ENCODE measurements at places on chromosomes 6 and 20. TPM values are rescaled to one million over a fixed set of nuclear protein-coding genes. Genes with fewer than 3 reads are reported as not detected.

DNA sequence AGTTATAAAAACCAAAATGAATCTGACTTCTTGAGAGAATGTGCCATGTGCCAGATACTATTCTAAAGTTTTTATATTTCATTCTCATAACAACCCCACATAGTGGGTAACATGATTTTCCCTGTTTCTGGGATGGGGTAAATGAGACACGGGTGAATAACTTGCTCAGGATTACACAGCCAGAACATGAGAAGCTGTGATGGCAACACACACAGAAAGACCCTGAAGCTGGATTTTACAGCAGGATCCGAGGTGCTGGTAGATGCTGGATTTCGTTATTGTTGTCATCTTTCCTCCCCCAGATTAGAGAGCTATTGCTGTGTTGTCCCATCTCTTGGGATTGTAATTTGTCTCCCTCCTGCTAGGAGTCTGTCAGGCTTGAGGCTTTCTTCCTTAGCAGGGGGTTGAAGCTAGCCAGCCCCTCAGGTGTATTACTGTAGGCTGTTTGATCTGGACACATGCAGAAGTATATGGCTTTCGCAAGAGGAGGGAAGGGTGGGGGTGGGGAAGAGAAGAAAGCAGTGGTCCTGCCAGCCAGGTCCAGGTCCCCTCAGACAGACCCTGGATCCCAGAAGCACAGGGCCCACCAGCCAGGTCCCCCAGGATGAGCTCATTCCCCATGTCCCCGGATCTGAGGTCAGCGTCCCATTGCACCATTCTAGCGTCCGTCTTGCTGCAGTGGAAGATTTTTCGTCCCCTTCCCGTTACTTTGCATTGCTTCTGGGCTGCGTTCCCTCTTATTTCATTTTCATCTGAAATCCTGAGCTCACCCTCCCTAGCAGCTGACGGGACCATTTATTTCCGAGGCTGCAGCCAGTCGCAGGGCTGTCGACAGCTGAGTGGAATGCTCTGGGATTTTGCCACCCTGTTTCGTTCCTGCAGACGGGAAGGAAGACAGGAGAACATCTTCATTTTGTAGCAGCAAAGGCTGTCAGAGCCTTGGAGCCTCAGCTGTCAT lies 7.3 kb upstream of the KCNG1 start:
- no peak for DNase-seq

- DNase-seq = no peak
Observed at GRCh38 chr20:56223352-56223751, 25.2 kb upstream of the MC3R start.

- no peak for DNase-seq
Observed at GRCh38 chr6:14964556-14965270, 281.2 kb upstream of the JARID2 start.

DNA sequence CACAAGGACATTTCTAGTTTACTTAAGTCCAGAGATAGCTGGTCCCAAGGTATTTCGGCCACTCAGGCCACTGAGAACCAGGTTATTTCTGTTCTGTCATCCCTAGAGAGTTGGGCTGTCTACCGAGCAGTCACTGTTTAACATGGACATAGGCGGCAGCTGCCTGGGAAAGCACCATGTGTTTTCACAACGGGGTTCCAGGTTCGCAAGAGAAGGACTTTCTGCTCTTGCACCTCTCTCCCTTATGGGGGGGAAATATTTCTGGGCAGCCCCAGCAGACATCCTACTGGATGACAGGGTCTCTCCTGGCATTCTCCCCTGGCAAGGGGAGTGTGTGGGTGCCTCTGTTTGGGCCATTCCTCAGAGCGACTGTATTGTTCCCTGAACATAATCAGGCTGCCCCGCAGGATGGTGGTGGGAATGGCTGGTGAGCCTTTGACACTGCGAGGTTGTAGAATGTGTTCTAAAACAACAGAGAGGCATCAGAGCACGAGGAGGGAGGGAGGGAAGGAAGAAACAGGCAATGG lies 64.4 kb upstream of the DUSP22 start:
- no peak for DNase-seq

- no peak for DNase-seq
Observed at GRCh38 chr20:63494420-63495166, 4.3 kb downstream of the EEF1A2 start.

DNA sequence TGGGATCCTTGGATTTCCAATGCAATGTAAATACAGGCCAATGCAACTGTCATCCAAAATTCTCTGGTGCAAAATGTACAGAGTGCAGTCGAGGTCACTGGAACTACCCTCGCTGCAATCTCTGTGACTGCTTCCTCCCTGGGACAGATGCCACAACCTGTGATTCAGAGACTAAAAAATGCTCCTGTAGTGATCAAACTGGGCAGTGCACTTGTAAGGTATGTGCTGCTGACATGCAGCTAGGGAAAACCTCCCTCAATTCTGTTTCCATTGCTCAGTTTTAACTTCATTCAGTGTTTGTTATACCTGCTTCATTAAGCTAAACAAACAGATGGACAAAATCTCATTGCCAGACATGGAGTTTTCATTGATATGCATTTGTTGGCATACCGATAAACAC lies 397.1 kb downstream of the ARHGAP18 start:
- no peak for DNase-seq

- no peak for DNase-seq
Observed at GRCh38 chr6:16754876-16755275, 6.4 kb downstream of the ATXN1 start.

DNA sequence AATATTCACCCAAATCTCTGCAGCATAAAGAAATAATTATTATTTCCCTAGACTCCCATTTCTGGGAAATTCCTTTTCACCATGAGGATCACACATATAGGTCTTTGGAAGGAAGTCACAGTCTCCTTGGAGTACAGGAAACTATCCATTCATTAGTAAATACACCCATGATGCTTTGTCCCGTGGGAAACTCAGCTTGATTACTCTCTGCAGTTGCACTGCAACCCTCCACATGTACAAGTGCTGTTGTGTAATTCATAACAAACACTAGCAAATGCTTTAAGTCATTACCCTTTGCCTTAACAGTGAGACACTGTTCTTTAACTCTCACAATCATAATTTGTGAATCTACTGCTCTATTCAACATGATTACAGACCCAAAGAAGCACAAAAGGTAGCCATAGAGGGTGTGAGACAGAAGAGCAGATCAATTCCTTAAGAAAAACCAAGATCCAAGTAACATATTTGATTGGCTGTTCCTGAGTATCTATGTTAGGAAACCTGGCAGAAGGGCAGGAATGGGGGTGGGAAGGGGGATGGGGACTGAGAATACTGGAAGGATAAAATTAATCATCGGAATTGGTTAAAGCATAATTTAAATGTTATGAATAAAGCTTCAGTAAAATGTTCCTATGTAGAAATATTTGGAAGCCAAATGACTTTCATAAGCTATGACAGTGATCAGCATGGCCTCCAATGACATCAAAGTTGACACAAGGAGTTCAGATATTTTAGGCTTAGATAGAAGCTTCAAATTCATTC lies 268.0 kb downstream of the HACE1 start:
- DNase-seq = no peak

DNA sequence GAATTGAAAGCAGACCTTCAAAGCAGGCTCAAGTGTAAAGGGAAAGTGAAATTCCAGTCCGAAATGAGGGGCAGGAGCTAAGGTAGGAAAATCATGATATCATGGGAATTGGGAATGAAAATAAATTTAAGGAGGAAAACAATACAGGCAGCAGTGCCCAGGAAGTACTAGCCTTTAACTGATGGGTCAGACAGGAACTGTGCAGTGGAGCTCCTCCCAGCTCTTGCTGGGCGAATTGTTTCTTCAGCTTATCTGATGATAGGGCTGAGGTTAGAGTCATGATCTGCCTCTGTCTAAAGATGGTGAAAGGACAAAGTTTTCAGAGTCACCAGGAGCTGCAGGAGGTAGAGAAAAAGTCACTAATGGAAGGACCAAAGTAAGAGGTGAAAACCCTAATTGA lies 457.9 kb upstream of the PTCHD4 start:
- DNase-seq = no peak

GRCh38 chr6:11202513-11203305 lies 29.8 kb downstream of the NEDD9 start:
- no peak for DNase-seq

GRCh38 chr6:139161169-139161568 lies 26.3 kb downstream of the HECA start:
- no peak for DNase-seq

DNA sequence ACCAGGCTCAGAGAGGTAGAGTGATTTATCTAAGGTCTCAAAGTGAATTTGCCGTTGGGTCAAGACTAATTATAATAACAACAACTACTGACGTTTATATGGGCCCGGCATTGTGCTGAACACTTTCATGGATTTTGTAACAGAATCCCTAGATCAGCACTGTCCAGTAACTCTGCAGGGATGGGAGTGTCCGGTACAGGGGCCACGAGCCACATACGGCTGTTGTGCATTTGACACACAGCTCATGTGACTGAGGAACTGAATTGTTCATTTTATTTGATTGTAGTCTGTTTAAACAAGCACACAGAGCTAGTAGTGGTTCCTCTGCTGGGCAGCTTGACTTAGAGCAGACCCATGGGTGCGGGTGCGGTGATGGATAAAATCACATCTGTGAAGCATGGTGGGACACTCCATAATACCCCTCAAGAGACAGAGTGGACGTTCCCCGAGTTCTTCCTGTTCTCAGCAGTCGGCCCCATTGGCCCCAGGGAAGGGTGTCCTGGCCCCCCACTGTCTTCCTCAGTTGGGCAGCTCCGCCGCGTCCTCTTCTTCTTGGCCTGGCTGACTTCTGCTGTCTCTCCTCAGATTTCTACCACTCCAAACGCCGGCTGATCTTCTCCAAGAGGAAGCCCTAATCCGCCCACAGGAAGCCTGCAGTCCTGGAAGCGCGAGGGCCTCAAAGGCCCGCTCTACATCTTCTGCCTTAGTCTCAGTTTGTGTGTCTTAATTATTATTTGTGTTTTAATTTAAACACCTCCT lies 6.8 kb downstream of the CDKN1A start:
- no peak for DNase-seq

DNA sequence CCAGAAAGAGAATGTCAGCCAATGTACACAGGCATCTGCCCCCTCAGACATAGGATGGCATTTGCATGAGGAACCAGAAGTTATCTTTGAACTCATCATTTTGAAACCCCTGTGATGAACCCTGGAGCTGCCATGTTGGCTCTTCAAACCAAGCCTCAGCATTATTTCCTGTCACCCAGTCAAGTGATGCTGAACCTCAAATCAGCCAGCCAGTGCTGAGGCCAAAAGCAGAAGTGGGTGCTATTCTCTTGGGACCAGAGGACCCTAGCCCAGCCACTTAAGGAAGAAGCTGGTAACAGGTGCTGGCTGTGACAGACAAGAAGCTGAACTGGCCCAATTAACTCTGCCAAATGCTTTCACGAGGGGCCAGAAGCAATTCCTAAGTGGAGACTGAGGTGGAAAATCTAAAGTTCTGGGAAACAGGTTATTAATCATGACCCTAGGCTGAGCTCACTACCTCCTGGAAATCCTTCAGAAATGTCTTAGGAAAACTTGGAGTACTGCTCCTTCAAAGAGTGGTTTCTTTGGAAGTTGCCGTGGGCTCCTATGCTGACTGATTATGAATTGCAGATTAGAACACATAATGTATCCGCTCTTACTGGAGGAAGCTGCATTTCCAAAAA lies 4.0 kb downstream of the PKIG start:
- no peak for DNase-seq

- no peak for DNase-seq
Observed at GRCh38 chr20:22763257-22763906, 179.0 kb upstream of the FOXA2 start.

DNA sequence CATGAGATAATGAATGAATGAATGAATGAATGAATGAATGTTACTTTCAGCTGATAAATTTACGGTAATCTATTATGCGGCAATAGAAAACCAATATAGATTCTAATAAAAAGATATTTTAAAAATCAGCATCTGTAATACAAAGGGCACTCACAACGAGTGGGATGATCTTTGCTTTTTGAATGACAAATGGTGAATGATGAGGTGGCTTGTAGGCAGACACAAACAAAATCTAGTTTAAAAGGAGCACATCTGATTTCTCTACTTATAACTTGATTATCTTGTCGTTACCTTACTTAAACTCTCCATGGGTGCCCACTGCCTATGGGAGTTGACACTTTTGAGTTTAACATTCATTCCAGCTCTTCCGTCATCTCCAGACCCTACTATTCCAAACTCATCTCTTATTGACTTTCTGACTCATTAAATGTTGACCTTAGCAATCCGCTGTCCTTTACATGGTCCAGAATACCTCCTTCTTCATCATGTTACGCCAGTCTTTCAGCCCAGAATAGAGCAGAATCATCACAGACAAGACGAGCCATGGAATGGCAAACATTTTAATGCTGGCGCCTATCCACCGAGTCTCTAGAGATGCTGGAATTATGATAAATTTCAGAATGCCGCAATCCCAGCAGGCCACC lies 41.3 kb downstream of the NHLRC1 start:
- no peak for DNase-seq

DNA sequence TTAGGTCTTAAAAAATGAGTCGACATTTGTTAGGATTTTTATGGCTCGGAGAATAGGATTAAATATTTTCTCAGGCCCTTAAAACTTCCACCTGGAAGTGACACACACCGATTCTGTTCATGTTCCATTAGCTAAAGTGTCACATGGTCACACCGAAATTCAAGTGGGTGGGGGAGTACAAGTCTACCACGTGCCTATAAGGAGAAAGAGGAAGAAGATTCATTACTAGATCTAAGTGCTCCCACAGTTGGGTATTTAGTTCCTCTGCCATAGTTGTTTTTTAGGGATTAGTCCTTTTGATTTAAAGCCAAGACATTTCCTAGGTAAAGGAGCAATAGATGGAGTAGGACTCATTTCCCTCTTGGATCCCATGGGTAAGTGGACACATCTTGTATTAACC lies 4.9 kb upstream of the TOX2 start:
- no peak for DNase-seq

GRCh38 chr6:35663447-35664235 lies 25.1 kb downstream of the FKBP5 start:
- DNase-seq = no peak

- DNase-seq = no peak
Observed at GRCh38 chr20:4555188-4555890, 166.4 kb upstream of the PRND start.

- no peak for DNase-seq
Observed at GRCh38 chr6:170572704-170573466, 11.6 kb downstream of the PDCD2 start.

GRCh38 chr20:11180186-11180585 lies 506.4 kb upstream of the JAG1 start:
- DNase-seq = no peak

GRCh38 chr20:35091816-35092523 lies 637 bp downstream of the TRPC4AP start:
- no peak for DNase-seq

Gene PRPH2
- polyA plus RNA-seq = 0.01 TPM

Gene NMBR
- not detected for polyA plus RNA-seq

Gene PLN
- not detected for polyA plus RNA-seq

Gene CNBD2
- 3.0 TPM for polyA plus RNA-seq

Gene SRMS
- polyA plus RNA-seq = 0.10 TPM

Gene MEI4
- polyA plus RNA-seq = 0.01 TPM

Gene PI16
- not detected for polyA plus RNA-seq

Gene GNMT
- 0.10 TPM for polyA plus RNA-seq

Gene LST1
- polyA plus RNA-seq = not detected

Gene HAO1
- polyA plus RNA-seq = not detected
